ENCODE measurements at places on chromosomes 6 and 20.

DNA sequence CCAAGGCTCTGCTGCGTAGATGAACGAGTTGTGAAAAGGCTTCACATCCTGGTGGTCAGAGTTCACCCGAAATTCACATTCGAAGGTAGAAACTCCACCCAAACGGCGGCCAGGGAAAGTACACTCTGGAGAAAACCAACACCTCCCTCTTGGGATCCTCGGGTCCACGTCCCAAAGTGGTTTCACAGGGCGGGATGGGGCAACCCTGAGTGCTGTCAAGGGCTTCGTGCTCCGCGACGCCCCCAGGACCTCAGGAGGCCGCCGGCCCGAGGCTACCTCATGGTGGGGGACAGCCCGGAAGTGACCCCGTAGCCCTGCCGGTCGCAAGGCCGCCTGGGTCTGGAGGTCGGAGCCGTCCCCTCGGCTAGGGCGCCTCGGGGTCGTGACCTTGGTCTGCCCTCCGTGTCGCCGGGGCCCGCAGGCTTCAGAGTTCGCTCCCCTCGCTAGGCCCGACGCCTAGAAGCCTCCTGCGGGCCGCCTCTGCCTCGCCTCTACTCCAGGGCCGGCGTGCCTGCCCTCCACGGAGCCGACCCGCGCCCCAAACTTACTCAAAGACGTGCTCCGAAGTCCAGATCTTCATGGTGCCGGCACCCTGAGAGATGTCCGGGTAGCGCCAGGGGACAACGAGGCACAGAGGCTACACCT is at the start of gene PRELID3B:
PRELID3B (minus strand) TSS at position 636 of the 645 bp plus-strand sequence; CDS start at position 580, 56 bp downstream.
- DNase-seq: no peak

DNA sequence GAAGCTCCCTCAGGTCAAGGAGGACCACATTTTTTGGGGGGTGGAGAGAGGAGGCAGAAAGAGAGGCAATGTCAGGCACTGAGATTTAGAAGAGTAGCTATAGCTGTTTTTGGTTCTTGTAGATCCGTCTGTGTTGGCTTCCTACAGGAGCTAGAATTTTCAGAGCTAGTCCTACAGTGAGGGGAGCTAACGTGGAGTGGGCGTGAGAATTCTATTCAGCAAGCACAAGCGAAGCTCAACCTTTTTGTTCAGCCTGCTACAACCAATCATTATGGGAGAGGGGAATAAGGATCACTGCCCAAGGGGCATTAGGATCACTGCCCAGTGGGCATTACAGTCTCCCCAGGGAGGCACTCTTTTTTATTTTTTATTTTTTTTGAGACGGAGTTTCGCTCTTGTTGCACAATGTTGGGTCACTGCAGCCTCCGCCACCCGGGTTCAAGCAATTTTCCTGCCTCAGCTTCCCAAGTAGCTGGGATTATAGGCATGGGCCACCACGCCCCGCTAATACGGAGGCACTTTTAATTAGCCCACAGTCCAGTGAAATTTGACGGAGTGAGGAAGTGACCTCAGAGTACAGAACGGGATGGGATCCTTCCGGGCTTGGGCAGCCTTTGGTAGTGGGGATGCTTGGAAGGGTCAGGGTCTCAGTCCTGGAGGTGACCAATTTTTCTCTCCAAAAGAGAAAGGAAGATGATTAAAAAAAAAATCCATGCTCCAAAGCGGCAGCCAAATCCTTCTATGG is 1.1 kb upstream of the PANK2 start:
- DNase-seq: no peak

- DNase-seq: no peak
Observed at GRCh38 chr6:167557675-167558074, 232.8 kb downstream of the TTLL2 start.

GRCh38 chr6:75752365-75752764 is 3.3 kb downstream of the MYO6 start:
- no peak for DNase-seq

DNA sequence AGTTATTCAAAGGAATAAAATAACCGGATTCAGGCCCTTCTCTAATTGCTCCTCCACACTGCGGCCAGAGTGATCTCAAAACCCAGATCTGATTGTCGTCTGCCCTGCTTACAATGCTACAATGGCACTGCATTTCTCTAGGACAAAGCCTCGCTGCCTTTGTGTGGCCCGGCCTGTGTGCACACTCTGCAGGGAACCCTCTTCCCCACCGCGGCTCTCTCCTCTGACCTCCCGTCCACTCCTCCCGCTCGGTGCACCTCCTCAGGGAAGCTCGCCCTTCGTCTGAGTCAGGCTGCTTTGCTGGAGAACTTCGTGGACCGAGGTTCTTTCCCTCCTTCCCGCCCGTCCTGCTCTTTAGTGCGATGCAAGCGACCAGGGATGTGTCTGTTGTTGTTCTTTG is 101.6 kb upstream of the SNX9 start:
- no peak for DNase-seq

DNA sequence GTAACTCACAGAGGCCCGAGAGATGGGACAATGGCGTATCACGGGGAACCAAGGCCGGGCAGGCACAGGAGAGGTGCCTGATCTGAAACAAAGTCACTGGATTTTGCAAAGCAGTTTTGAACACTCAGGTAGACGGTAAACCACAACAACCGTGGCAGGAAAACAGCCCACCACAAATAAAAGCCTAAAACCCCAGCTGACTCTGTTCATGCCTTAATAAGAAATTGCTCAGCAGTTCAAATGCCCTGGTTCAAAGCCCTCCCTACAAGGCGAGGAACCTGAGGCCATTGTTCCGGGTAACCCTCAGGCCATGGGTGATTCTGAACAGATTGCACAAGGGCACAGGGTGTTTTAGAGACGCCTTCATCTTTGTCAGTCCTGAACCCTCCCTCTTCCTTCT is 114.2 kb downstream of the MAP3K7 start:
- no peak for DNase-seq

DNA sequence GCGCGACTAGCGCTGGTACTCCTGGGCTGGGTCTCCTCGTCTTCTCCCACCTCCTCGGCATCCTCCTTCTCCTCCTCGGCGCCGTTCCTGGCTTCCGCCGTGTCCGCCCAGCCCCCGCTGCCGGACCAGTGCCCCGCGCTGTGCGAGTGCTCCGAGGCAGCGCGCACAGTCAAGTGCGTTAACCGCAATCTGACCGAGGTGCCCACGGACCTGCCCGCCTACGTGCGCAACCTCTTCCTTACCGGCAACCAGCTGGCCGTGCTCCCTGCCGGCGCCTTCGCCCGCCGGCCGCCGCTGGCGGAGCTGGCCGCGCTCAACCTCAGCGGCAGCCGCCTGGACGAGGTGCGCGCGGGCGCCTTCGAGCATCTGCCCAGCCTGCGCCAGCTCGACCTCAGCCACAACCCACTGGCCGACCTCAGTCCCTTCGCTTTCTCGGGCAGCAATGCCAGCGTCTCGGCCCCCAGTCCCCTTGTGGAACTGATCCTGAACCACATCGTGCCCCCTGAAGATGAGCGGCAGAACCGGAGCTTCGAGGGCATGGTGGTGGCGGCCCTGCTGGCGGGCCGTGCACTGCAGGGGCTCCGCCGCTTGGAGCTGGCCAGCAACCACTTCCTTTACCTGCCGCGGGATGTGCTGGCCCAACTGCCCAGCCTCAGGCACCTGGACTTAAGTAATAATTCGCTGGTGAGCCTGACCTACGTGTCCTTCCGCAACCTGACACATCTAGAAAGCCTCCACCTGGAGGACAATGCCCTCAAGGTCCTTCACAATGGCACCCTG is 1.6 kb downstream of the TPBG start:
- DNase-seq: no peak

DNA sequence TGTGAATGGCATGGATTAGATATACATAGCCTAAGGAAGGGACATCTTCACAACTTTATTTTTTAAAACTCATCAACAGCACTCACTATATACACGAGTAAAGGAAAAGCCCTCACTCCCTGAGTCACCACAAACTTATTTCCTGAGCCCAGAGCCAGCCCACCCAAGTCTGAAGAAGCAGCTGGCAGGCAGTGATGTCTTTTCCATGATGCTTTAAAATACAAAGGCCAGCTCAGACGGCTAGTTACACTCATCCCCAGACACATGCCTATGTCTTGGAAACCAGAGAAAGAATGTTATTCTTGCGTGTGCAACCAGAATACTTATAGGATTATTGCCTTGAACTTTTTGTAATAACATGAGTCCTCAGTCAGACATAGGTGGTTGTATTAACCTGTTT is 114.4 kb downstream of the ADGRG6 start:
- DNase-seq: no peak

GRCh38 chr6:17012421-17013225 is 89.2 kb upstream of the STMND1 start:
- no peak for DNase-seq

GRCh38 chr20:2059411-2059810 is 42.2 kb upstream of the STK35 start:
- DNase-seq: no peak

- DNase-seq: no peak
Observed at GRCh38 chr6:162942866-162943265, 215.1 kb downstream of the PACRG start.

GRCh38 chr6:67248077-67248476 is 1387.0 kb upstream of the ADGRB3 start:
- no peak for DNase-seq

GRCh38 chr6:158703111-158703836 is 53.4 kb downstream of the SYTL3 start:
- DNase-seq: no peak

GRCh38 chr6:102853249-102853955 is 1459.9 kb downstream of the GRIK2 start:
- DNase-seq: no peak

- no peak for DNase-seq
Observed at GRCh38 chr6:56050530-56051201, 175.3 kb upstream of the BMP5 start.

DNA sequence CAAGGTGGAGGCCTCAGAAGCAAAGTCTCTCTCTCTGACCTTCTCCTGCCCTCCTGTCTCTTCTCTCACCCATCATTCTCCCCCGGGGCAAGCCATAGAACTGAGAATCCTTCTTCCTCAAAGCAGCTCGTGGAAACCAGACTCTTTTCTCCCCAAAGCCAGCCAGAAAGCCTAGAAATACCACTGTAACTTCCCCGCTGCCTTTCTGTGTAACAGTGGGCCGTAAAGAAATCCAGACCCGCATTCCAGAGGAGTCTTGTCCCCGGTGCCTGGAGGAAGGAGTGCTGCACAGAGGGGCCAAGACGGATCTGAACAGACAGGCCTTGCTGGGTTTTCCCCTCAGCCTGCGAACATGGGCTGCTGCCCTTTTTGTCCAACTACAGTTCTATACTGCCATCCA is 977 bp upstream of the SLC22A2 start:
- no peak for DNase-seq

GRCh38 chr6:25136854-25137253 is 142.3 kb upstream of the CARMIL1 start:
- DNase-seq: no peak

DNA sequence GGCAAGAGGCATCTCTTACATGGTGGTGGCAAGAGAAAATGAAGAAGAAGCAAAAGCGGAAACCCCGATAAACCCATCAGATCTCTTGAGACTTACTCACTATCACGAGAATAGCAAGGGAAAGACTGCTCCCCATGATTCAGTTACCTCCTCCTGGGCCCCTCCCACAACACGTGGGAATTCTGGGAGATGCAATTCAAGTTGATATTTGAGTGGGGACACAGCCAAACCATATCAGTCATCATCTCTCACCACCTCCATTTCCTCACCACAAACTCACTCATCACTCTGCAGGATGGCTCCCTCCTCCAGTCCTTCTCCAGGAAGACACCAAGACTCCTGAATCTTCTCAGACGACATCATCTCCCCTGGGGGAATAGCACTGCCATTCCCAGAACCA is 25.8 kb upstream of the SLC16A10 start:
- DNase-seq: no peak

DNA sequence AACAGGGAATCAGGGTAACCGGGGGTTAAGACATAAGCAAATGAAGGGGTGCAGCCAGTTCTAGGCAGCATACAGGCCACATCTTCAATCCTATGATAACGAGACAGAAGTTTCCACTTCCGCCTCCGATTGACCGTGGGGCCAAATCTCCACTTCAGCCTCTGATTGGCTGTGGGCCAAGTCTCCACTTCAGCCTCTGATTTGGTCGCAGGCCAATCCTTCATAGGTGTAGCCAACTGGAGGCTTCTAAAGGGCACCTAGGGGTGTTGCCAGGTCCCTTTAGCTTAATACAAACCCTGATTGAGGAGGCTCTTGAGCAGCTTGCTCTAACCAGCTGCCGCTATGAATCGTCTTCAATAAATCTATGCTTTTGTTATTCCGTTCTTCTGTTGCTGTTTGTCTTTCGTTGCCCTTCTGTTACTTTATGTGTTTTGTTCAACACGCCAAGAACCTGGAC is 2.1 kb upstream of the ERGIC3 start:
- no peak for DNase-seq

GRCh38 chr20:23047738-23048214 is 1.7 kb downstream of the THBD start:
- DNase-seq: no peak

DNA sequence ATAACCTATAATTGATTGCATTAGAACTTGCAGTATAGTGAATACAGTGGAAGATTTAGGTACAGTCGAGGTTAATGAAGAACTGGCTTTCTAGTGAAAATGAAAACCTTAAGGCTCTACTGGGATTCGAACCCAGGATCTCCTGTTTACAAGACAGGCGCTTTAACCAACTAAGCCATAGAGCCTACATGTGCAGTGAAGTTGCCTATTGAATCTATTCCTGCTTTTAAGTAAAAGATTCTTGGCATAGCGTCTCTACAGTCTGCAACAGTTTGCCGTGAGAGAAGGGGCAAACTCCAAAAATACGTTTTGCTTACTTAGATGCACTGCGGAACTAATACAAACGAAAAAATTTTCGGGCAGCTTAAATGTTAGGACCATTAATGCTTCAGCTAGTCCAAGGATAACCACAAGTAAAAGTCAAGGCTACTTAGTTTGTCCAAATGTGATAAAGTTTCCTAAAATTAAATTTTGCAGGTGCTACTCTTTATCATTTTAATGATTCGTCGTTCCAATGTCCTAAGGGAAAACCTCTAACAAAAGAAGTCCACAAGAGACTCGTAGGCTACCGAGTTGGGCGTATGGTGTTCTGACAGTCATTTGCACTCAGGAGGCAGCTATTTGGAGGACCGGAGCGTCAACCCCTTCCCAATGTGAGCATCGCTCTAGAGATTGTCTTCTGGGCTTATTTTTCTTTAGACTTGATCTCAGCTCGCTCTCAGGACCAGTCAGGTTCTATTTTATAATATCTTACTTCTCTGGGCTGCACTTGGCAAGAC is 31.3 kb upstream of the ZSCAN23 start:
- no peak for DNase-seq

DNA sequence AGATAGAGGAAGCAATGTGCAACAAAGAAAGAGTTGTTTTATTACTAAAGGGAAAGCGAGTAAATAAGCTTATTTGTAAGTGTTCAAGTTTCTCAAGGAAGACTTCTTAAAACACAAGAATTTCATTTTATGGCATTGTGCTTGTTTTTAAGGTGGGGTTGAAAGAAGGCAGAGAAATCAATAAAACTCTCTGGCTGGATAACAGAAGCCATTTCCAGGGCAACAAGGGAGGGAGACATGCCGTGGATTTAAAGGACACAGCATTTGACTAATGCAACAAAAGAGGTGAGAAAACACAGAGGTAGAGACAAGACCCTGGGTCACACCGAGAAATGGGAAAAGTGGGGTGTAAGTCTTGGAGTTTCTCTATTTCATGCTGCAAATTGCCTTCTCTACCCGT is 28.8 kb upstream of the GMPR start:
- no peak for DNase-seq
